EL (cell line): ENCODE measurements at places on chromosomes 6 and 20.

- peak; percentile 7 for DNase-seq
Observed at GRCh38 chr6:89144354-89144906, 1.4 kb upstream of the PM20D2 start.

GRCh38 chr6:29676981-29677601 is 3.9 kb downstream of the ZFP57 start:
- DNase-seq = peak; percentile 52

- no peak for DNase-seq
Observed at GRCh38 chr6:125533710-125534397, 215.6 kb upstream of the HEY2 start.

- no peak for DNase-seq
Observed at GRCh38 chr6:7200598-7201443, 93.1 kb downstream of the RREB1 start.

GRCh38 chr6:125749173-125749864 is at the start of gene HEY2:
Gene HEY2, plus strand, starts transcription at chr6:125749632. Its CDS starts 145 bp downstream, at chr6:125749777.
- DNase-seq = peak; percentile 89

- no peak for DNase-seq
Observed at GRCh38 chr20:64144144-64144912, 19.9 kb upstream of the MYT1 start.

GRCh38 chr6:149890629-149891045 is 7.3 kb downstream of the RAET1E start:
- DNase-seq = no peak

DNA sequence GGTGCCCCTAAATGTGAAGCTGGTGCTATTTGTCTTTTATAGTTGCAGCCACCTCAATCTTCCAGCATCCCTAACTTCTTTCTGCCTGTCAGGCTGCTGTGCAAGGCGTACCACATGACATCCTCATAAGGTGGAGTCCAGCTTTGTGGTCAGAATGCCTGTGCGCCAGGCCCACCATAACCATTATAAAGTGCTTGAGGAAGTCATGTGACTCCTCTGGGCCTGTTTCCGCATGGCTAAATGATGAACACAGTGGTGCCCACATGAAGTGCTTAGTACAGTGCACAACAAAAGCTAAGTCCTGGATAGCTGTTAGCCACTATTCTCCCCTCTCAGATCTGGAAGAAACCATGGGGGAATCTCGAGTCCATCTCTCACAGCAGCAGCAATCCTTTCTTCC is 75.6 kb downstream of the INSM1 start:
- no peak for DNase-seq

DNA sequence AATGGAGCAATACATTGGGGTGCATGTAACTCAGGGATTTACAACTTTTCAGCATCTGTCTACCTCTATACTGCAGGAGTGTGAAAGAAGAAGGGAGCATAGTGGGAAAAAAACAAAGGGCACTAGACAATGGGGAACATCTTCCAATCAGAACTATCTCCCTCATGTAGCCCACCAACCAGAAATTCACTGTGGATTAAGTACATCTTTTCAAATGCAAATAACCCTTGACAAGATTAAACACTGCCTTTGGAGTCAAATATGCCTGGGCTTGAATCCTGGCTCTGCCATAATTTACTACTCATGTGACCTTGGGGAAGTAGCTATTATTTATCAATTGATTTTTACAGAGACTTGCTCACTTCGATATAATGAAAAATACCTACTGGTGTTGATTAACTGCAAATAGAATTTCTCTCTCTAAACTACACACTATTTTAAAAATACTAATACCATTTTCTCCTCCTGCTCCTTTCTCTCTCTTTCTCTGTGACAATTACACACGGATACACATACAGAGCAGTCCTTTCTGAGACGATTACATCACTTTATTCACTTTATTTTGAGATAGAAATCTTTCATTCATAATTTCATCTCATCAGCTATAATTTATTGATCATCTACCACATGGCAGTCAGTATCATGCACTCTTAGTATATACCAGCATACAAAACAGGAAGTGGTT is 783.7 kb downstream of the FRK start:
- no peak for DNase-seq

GRCh38 chr20:13220904-13221297 is at the start of gene ISM1:
Gene ISM1, plus strand, starts transcription at chr20:13221274. Its CDS starts 503 bp downstream, at chr20:13221777.
- DNase-seq = no peak

DNA sequence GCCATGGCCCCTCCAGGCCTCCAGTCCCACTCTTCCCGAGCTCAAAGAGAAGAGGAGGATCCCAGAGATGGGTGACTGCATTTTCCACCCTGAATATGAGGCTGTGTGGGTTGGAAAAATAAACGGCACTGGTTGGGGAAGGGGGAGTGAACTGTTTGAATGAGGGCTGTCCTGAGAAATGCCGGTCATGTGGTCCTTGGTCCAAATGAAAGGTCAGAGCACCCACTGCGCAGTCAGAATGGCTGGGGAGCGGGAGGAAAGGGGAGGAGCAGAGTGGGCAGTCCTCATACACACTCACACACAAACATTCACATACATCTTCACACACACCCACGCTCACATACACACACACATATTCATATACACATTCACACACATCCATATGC is 83.1 kb downstream of the MRPL14 start:
- DNase-seq = no peak

- DNase-seq = peak; percentile 47
Observed at GRCh38 chr6:85126485-85127167, 323.3 kb upstream of the NT5E start.
